ENCODE measurements at places on chromosomes 6 and 20.

DNA sequence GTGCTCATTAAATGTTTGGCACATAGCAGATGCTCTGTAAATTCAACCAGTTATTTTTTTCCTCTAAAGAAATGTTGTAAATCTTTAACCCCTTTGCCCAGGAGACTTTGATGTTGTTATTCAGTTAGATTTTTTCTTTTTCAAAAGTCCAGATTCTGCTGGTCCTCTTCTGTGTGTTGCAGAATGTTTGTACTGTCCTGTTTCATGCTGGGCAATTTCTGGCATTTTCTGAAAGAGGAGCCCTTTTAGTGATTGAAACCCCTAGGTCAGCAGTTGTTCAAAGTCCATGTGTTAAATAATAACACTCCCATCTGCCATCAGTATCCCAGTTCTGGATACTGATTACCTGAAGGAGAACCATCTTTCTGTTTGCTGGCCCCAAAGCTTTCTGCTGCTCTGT lies 1.3 kb upstream of the SLC17A1 start:
- DNase-seq = no peak

DNA sequence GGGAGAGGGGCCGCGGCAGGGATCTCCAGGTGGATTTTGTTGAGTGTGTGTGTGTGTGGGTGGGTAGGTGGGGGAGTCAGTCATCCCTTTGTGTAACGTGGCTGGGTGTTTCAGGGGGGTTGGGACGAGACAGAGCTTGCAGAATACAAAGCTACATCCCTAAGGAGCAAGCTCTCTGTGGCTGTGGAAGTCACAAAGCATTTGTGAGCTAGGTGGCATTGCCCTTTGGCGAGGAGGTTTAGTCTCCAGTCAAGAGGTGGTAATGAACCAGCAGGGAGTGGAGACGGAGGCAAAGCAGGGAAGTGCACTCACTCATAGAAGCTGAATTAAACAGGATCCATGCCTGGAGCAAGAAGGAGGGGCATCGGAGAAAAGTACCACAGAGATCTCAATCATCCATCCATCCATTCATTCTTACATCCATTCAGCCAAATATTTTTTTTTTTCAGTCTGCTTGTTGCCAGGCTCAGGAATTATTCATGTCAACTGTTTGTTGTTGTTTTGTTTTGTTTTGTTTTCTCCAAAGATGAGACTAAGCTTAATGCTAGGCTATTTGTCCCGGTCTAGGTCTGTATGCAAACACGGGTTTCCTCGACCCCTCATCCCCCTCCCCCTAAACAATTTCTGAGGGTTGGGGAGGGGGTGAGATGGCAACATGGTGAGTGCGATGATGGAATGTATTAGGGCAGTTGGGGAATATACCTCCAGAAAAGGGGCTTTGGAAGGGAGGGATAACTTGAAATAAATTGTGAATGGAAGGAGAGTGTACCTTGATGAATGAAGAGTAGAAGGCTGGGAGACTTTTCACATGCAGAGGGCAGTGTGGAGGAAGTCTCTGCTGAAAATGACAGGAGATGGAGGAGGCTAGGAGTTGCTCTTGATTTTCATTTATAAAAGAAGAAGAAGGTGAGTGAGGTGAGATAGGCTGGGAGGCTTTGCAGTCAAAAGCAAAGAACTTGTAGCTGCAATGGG lies 1.0 kb downstream of the HCRTR2 start:
- DNase-seq = no peak

DNA sequence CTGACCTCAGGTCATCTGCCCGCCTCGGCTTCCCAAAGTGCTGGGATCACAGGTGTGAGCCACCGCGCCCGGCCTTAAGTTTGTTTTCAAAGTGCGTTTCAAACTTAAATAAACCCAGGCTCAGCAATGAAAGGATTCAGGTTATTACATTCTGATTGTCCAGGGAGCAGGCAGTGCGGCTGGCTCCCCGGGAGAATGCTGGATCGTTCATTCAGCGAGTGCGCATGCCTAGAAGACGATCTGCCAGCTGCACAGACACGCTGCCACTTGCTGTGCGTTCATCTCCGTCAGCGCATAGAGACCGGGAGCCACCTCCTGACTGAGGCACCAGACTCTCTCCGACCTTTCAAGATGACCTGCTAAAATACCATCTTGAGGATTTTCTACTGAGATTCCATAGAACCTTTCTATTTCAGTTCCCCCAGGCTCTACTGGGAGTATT lies 163.9 kb upstream of the ZNF217 start:
- no peak for DNase-seq

DNA sequence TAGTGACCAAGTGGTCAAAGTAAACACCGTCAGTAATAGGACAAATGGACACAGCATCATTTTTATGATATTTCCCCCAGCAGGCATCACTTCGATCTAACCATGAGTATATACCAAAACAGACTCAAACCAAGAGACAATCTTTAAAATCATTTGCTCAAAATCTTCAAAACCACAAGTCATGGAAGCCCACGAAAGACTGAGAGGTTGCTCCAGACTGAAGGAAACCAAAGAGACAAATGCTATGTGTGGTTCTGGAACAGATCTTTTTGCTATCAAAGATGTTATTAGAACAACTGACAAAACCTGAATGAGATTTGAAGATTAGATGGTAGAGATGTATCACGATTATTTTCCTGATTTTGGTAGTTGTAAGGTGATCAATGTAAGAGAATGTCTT lies 197.7 kb downstream of the TBXT start:
- DNase-seq = no peak

DNA sequence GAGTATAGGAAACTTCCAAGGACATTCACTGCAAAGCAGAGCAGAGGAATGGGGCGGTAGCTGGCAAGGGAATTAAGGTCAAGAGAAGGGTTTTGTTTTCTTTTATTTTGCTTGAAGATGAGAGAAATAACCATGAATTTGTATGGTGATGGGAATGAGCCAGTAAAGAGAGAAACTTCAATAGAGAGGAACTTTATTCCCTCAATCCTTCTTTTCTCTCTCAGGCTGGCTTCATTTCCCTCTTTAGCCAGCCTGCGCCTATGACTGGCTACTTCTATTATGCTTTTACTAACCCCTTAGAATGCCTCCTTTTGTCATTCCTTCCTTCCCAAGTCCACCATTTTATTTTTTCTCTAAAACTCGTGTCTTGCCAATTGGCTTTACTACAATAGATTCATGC lies 101.4 kb upstream of the CEP85L start:
- no peak for DNase-seq

DNA sequence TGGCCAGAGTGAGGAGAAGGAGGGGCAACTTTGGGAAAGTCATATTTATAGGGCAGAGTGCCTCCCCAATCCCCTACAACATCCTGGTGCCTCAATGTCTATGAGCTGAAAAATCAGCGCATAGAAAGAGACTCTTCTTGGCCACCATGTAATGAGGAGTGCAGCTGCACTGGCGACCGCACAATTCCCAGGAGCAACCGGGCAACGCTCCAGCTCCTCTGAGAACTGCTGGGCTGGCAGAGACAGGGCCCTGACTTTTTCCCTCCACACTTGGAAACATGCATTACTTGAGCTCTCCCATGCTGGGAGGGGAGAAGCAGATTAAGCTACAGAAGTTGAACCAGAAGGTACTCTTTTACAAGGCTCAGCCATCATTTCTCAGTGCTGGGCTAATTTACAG lies 31.4 kb upstream of the MARCKS start:
- no peak for DNase-seq

GRCh38 chr6:18609715-18610114 lies 222.6 kb downstream of the RNF144B start:
- DNase-seq = no peak

DNA sequence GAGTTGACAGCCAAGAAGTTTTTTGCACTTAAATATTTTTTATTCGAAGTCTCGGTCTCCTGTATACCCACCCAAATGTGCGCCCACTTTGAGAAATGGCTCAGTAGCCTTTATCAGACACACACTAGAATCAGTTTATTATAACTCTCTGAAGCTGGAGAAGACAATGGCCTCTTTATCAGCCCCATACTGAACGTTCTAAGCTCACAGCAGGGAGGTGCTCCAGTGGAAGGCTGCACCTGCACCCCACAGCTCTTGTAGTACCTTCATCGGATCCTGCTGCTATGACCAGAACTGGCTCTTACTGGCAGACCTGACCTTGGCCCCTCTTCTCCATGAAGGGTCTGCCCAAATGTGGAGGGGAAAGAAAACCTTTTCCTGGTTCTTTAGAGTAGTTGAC lies 165.0 kb upstream of the SCGN start:
- no peak for DNase-seq

GRCh38 chr6:6586671-6587526 lies 1.6 kb upstream of the LY86 start:
- DNase-seq = no peak

- DNase-seq = no peak
Observed at GRCh38 chr6:77326711-77327110, 136.6 kb downstream of the HTR1B start.

Data from activated CD4-positive, alpha-beta T cell treated with anti-CD3 and anti-CD28 coated beads for 24 hours (primary cell).